ENCODE measurements at places on chromosomes 7 and 10.

DNA sequence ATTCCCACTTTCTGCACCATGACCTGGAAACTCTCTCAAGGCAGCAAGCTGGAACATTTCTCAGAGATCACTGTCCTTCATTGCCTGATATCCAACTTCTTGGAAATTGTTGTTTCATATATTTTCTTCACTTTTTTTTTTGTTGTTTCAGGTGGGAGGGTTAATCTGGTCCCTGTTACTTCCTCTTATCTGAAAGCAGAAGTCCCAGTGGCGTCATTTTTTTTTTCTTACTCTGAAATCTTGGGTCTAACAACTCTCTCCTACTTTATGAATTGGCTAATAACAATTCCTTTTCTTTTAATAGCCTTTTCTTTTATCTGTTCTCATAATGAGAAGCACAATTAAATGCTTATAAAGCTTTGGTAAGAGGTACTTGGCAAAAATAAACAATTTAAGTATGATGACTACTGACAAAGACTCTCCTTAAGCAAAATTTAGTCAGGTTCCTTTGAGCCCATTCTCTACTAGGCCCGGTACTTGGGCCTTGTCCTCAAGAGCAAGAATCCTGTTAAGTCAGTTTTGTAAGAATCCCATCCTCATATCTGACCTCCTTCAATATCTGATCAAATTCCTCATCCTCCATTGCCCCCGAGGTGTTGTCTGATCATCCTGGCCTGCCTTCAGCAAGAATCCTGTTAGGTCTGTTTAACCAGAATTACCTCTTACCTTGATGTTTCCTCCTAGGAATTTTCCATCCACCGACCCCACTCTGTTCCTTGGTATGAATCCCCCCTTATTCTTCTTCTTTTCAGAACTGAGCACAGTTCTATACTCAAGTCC is 11.5 kb upstream of the CC2D2B start:
- no peak for DNase-seq

- DNase-seq: no peak
Observed at GRCh38 chr7:80206763-80207162, 72.1 kb downstream of the GNAI1 start.

DNA sequence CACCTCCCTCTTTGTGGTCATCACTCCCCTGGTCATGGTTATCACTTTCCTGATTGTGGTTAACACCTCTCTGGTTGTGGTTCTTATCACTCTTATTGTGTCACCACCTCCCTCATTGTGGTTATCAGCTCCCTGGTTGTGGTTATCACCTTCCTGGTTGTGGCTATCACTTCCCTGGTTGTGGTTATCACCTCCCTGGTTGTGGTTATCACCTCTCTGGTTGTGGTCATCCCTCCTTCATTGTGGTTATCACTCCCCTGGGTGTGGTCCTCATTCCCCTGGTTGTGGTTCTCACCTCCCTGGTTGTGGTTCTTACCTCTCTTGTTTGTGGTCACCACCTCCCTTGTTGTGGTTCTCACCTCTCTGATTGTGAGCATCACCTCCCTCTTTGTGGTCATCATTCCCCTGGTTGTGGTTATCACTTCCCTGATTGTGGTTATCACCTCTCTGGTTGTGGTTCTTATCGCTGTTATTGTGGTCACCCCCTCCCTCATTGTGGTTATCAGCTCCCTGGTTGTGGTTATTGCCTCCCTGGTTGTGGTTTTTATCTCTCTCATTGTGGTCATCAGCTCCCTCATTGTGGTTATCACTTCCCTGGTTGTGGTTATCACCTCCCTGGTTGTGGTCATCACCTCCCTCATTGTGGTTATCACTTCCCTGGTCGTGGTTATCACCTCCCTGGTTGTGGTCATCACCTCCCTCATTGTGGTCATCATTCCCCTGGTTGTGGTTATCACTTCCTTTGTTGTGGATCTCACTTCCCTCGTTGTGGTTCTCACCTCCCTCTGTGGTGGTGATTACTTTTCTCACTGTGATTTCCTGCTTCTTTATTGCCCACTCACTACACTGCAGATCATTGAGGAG is 106.7 kb downstream of the GPR26 start:
- DNase-seq: peak; percentile 8

GRCh38 chr10:85259908-85260307 is 931.5 kb downstream of the CCSER2 start:
- DNase-seq: no peak

DNA sequence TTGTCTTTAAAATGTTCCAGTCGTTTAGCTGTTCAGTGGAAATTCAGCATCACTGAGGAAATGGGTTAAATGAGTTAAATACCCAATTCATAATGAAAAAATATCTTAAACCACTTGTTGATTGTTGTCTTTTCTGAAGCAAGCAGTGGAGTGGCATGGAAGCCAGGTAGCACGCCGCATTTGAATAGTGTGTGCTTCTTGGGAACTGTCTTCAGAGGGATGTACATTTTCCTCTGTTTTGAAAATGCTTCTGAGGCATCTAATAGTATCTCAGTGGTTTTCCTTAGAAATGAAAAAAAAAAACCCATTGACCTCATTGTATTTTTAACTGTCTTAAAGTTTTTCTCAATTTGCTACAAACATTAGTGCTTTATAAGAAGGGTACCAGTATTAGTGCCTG is 28.1 kb downstream of the C10orf53 start:
- no peak for DNase-seq

GRCh38 chr7:143292876-143293275 is 4.7 kb downstream of the CASP2 start:
- no peak for DNase-seq

DNA sequence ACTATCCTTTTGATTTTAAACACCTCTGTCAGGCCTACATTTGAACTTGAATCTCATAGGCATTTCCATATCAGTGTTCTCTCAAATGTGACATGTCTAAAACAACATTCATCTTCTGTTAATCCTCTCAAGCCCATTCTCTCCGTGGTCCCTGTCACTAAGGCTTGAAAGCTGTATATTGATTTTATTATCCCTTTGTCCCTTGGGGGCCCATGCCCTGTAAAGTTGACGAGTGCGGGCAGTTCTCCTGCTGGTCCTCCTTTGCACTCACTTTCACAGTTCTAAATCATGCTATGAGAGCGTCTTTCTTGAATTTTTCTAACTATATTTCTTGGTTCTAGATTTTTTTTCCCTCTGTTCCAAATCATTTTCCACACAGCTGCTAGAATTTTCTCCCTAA is 27.3 kb downstream of the GALNT11 start:
- no peak for DNase-seq

DNA sequence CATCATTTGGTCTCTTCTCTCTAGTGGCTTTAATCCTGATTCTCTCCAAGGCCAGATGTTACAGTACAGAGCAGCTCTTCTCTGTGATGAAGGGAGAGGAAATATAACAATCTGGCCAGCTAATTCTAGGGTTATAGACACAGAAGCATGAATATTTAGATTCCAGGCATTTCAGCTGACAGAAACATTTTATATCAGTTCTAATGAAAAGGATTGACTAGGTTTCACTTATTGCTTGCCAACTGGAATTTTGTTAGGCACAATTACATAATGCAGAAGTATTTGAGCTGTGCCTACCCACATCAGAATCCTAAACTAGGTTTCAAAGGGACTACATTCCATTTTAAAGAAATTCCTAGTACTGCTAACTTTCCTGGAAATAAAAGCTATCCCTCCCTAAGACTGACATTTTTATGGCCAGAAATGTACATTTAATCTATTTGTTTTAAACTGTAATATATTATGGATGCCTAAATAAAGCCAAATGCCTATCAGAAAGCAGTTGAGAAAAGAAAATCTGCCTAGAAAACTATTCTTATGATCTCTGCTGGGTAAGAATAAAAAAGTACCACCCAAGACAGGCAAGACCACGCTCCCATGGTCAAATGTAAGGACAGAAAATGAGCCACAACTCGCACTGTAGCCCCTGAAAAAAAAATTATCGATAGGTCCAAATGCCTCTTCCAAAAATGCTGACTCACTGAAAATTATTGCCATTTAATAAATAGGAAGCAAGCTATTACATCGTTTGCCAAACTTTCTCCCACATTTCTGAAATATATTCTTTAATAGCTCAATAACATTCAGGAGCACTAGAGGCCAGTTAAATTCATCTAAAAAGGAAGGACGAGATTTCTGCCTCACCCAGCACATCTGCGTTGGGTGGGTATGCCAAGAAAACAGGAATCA is 498.1 kb downstream of the KCNMA1 start:
- DNase-seq: no peak

- DNase-seq: no peak
Observed at GRCh38 chr10:111109501-111110242, 32.8 kb downstream of the ADRA2A start.

DNA sequence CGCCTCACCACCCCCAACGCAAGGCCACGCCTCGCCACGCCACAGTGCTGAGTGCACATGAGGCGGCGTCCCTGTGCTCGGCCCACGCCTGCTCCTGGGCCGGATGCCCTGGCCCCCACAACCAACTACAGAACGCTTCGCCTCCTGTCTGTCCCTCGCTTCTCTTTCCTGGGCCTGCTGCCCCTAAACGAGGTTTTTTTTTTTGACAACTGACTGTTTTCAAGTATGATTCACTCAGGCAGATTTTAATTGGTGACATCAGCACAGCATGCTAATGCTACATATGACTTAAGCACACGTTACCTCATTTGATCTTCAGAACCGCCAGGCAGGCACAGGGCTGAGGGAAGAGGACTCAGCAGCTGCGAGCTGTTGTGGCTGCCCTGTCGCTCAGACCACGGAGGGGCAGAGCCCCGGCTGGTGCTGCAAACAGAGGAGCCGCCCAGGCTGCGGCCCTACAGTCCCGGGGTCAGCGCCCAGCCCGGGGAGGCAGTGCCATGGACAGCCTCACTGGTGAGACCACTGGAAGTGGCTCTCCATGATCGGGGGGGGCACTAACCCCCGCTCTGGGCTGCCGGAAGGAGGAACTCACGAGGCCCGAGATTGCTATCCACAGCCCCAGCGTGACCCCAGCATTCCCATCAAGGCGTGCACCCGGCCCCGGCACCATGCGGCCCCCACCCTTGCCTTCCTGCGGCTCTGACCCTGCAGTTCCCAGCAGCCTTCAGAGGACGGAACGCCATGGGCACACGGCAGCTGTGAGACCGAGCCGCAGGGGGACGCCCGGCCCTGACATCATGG is 212.8 kb downstream of the MAD1L1 start:
- peak; percentile 43 for DNase-seq

DNA sequence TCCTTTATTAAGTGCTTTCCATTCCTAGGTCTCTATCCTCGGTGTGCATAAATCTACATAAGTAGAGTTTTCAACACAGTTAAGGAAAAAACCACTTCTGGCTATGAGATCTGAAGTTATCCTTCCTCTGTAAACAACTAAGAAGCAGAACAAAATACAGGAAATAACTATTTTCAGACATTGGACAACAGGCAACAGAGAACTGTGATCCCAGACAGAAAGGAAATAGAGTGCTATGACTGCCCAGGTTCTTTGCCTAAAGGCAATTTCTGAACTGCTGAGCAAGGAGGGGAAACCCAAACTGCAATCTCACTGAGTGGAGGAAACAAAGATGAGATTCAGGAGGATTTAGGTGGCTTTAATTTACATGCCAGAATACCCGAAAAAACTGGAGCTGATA is 285.4 kb downstream of the SNX13 start:
- DNase-seq: no peak

DNA sequence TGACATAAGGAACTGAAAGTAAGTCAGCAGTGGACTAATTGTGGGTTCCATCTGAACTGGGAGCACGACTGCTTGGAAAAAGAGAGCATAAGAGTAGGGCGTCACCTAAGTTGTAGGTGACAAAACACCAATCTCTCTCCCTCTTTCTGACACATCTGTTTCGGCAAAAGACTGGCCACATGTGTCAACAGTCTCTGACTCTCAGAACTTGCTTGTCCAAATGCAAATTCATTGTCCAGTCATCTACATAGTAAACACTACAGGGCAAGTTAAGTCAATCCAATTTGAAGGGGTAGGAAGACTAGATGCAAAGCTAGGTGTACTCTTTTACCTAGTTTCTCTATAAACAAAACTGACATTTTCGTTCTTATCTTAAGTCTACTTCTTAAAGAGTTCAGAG is 87.7 kb downstream of the ZNF438 start:
- no peak for DNase-seq

DNA sequence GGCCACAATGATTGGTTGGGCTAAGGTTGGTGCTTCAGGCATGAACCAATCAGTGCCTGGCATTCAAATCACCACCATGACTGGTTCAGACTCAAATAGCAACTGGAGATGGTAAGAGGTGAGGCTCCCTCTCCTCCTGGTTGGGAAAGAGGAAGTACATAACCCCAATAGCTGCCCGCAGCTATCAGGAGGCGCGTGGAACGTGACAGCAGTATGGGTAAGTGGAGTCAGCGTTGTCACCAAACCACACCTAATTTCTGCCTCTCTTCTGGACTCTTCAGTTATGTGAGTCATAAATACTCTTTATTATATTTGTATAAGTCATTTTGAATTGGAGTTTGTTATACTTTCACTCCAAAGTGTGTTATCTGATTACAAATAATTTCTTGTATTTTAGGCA is 17.9 kb upstream of the ITGA8 start:
- DNase-seq: no peak

- DNase-seq: no peak
Observed at GRCh38 chr10:80057171-80057570, 21.3 kb upstream of the TMEM254 start.

DNA sequence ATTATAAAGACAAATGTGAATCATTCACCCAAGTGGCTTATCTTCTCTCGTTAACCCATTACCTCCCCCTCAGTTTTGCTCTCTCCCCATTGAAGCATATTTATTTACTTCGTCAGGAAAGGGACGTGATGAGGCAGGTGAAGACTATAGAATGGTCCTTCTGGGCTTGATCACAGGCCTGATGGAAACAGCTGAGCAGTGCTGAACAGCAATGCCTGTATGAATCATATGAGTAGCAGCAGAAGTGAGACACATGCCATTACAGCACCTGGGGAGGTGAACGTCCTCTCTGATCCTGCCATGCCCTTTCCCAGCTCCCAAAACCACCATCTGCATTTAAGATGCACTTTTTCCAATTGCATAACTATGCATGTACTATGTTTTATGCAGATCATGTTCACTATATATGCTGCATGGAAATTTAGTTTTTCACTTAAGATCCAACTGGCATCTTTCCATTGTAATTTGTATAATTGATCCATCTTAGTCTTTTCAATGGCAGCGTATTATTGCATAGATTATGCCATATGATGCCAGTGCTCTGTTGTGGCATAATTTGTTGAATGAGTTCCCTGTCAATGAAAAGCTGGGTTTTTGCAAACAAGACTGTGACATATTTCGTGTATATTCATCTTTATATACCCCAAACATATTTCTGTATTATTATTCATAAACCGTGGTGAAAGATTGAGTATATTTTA is 105.3 kb downstream of the CXCL12 start:
- no peak for DNase-seq

GRCh38 chr10:132737390-132738048 is 48.4 kb downstream of the NKX6-2 start:
- no peak for DNase-seq

- no peak for DNase-seq
Observed at GRCh38 chr7:5404421-5404826, 19.2 kb downstream of the TNRC18 start.

- DNase-seq: no peak
Observed at GRCh38 chr10:50388181-50388580, 136.9 kb upstream of the ASAH2 start.

- DNase-seq: no peak
Observed at GRCh38 chr10:43192884-43193283, 54.6 kb downstream of the CSGALNACT2 start.
